Activated naive CD4-positive, alpha-beta T cell treated with anti-CD3 and anti-CD28 coated beads, Interleukin-2, amount 10 ng/mL, durations not matched to agents 7 days and 5 days (primary cell): ENCODE measurements at places on chromosomes 7 and 10.

- no peak for DNase-seq
Measured at GRCh38 chr7:37540917-37541316, 92.3 kb upstream of the ELMO1 start.

GRCh38 chr7:50822706-50823105 is 40.0 kb upstream of the GRB10 start:
- no peak for DNase-seq

DNA sequence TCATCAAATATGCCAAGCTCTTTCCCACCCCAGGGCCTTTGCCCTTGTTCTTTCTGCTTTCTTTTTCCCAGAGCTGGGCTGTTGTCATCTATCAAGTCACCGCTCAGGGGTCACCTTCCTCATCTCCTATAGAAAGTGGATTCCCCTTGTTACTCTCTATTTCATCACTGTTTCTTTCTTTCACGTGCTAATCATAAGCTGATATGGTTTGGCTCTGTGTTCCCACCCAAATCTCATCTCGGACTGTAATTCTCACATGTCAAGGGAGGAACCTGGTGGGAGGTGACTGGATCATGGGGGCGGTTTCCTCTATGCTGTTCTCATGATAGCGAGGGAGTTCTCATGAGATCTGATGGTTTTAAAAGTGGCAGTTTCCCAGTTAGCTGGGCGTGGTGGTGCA is 17.0 kb upstream of the TIAL1 start:
- DNase-seq = no peak

GRCh38 chr10:133379801-133380666 is 972 bp downstream of the PAOX start:
- DNase-seq = no peak

DNA sequence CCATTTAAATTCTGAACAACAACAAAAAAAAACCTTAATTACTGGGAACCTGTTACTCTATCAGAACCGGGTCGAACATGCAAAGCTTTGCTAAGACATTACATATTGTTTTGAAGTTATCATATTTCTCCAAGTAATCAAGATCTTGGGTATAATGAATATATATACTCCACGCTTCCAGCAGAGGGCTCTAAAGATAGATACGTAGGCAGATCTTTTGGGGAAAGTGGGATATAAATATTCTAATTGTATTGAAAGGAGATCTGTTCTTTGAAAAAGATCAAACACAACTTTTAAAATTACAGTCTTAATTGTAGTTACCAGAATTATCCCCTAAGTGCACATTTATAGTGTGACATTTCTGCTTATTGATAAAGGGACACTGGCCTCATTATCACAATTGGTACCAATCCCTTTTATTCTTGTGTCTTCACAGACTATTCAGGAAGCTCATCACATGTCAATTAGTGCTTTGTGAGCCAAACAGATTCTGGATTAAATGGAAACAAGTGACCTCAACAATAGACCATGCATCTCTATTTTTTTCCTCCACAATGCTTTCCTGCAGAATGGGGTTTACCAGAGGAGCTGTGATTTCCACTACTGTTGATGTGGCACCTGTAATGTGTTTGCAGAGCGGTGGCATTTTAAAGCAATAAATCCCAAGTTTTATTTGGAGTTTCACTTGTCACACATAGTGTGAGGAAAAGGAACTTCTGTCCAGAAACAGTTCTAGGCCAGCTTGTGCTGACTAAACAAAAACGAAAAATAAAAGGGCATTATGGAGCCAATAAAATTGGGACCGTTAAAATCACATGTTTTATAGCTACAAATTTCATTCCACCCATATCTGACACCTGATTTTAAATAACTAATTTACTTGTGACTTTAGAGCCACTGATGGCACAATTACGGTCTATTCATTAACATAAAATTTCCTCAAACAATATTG is 122.4 kb downstream of the CTTNBP2 start:
- no peak for DNase-seq

- DNase-seq = no peak
Measured at GRCh38 chr10:78291722-78292121, 258.1 kb downstream of the RPS24 start.

- DNase-seq = no peak
Measured at GRCh38 chr7:136741941-136742340, 126.5 kb upstream of the CHRM2 start.

- no peak for DNase-seq
Measured at GRCh38 chr10:44937196-44938005, 22.2 kb upstream of the RASSF4 start.

GRCh38 chr10:133109711-133110110 is 22.0 kb downstream of the ADGRA1 start:
- DNase-seq = no peak

GRCh38 chr10:61910226-61910805 is 8.8 kb downstream of the ARID5B start:
- no peak for DNase-seq

DNA sequence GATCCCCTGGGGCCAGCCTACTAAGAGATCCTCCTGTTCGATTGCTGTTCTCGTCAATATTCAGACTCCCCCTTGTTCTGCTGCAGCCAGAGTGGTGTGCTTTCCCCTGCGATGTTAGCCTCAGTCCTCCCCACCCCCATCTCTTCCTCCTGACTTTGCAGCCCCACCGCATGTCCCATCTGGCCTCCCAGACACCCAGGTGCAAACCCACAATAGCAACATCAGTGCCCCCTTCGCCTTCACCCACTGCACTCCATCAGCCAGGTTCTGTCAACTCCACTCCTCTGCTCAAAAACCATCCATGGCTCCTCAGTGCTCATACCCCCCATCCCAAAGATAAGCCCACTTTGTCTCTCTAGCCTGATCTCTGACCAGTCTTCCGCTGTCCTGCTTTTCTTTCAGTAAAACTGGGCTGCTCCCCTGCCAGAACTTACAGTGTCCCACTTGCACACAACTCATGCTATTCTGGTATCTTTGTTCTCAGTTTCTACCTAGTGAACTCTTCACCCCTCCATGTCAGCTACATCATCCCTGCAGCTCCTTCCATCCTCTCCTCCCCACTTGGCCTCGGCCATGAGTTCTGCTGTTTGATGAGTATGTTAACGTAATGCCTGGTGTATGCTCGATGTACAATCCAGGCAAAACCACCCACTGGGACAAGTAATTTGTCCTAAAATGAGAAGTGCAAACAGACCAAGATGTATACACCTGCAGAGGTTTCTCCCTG is 26.6 kb downstream of the COL13A1 start:
- DNase-seq = no peak

DNA sequence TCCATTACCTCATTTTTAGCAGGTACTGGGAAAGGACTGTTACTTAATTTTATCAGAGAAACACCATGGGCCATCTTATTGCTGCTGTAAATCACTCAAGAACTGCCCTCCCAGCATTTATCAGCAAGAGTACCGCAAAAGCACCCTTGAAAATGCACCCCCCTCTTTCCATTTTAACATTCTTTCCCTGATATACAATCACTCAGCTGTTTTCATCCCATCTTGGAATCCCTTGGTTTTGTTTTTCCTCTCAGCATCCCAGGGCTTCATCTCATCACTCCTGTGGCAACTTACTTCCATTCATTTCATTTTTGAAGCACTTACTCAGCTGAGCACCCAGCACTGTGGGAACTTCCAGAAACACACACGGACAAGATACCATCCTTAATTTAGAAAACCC is 36.5 kb downstream of the RAPGEF5 start:
- no peak for DNase-seq

- no peak for DNase-seq
Measured at GRCh38 chr10:17802976-17803375, 6.2 kb upstream of the MRC1 start.

DNA sequence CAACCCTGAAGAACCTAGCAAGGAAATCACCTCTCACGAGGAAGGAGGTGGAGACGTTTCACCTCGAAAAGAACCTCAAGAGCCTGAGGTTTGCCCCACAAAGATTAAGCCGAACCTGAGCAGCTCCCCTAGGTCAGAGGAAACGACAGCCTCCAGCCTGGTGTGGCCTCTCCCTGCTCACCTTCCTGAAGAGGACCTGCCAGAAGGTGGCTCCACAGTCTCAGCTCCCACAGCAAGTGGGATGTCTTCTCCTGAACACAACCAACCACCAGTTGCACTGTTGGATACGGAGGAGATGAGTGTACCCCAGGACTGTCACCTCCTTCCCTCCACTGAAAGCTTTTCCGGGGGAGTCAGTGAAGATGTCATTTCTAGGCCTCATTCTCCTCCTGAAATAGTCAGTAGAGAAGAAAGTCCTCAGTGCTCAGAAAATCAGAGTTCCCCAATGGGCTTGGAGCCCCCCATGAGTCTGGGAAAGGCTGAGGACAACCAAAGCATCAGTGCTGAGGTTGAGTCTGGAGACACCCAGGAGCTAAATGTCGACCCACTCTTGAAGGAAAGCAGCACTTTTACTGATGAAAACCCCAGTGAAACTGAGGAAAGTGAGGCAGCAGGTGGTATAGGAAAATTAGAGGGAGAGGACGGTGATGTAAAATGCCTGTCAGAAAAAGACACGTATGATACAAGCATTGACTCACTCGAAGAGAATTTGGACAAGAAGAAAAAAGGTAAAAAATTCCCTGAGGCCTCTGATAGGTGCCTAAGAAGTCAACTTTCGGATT is 150.2 kb downstream of the LCOR start:
- DNase-seq = no peak

- no peak for DNase-seq
Measured at GRCh38 chr10:58651040-58651439, 138.4 kb downstream of the BICC1 start.

DNA sequence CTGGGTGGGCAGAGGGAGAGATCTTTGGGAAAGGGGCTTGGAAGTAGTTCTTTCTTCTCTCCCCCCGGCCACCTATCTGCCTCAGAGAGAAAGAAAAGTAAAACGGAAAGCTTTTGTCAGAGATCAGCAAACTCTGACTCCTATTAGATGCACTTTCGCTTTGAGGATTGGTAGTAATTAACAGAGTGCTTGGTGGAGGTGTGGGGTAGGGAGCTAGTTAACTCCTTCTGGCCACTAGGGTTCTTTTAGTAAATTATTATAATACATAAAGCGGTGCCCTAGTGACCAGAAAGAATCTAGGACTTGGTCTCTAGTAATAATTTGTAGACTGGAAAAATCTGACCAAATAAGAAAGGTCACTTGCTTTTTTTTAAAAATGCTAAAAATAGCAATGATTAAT is 54.6 kb downstream of the CPVL start:
- DNase-seq = peak; percentile 31

DNA sequence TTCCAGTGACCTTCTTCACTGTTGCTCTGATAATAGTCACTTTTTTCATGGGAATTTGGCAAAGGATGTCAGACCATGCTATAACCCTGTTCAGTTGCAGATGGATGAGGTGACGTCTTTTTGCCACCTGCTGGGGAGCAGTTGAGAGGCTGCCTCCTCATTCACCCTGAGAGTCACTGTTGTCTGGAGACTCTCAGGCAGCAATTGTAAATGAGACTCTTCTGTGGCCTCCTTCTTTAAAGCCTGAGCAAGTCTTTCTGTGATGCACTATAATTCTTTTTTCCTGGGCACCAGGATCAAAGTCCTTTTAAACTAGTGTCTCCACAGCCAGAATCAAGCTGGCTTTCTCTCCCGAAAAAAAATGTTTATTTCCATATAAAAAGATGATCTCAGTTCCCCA is 345.1 kb downstream of the ARL4A start:
- no peak for DNase-seq

GRCh38 chr7:85733169-85733915 is 546.5 kb upstream of the SEMA3D start:
- DNase-seq = no peak

DNA sequence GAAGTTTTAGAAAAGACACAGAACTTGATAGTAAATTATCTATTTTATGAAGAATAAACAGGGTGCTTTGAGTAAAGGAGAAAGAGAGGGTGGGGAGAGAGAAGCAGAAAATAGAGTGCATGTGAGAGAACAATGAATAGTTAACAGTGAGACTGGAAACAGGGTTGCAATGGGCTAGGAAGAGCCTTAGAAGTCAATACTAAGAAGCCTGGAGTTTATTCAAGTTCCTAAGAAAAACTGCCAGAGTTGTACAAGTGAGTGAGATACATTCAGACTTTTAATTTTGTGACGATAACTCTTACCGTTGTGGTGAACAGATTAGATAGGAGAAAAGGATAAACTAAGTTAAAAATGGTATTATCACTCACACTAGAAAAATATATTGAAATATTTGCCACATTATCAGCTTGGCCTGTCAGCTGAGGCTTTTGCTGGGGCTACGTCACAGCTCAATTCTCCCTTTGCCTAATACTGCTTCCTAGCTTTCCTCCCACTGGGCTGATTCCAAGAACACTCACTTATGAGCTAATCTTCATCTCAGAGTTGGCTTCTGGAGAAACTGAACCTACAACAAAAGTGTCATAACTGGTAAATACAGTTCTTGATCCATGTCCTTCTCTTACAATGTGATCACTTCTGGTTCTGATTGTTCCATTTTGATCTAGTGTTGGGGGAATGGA is 92.7 kb downstream of the SEMA3D start:
- no peak for DNase-seq

- DNase-seq = no peak
Measured at GRCh38 chr7:149620961-149621360, 123.4 kb upstream of the ZNF746 start.

DNA sequence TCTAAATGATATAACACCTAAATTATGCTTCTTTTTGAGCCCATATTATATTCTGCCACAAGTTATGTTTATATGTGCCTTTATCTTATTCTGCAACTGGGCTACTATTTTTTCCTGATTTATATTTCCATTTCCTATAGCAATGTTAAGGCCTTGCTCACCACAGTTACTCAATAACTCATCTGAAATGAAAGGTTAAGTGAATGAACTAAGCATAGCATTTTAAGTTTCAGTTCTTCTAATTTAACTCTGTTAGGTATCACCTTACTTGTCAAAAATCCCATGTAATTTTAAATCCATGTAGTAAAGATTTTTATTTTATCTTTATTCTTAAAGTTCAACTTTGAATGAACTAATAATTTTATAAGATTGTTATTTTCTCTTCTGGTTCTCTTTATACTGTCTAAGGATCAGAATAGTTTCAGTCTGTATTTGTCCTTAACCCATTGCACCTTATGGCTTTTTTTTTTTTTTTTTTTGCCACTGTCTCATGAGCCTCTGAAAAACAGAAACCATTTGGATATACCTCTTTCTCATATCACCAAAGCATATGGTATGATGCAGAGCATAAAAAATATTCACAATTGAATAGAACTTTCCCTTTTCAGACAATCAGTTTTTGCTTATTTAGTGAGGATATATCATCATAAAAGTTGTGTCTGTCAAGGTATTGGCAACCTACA is 301.8 kb upstream of the ZWINT start:
- DNase-seq = no peak
